Activated CD4-positive, CD25-positive, alpha-beta regulatory T cell treated with anti-CD3 and anti-CD28 coated beads, Interleukin-2, amount 50 U/mL, for 72 hours (primary cell): ENCODE measurements at places on chromosomes 13 and 19.

DNA sequence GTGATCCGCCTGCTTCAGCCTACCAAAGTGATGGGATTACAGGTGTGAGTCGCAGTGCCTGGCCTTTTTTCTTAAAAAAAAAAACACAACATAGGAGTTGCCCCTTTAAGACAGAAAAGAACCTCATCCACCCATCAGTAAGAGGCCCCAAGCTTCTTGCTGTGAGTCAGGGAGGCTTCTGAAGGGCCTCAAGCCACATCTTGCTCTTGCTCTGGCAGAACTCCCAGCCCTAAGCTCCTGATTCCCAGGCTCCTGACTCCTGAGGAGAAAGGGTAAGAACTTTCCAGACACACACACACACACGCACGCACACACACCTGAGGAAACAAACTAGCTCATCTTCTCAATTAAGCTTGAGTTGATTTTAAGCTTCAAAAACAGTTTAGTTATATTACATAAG, 6.9 kb downstream of the ETFB start:
- no peak for DNase-seq

DNA sequence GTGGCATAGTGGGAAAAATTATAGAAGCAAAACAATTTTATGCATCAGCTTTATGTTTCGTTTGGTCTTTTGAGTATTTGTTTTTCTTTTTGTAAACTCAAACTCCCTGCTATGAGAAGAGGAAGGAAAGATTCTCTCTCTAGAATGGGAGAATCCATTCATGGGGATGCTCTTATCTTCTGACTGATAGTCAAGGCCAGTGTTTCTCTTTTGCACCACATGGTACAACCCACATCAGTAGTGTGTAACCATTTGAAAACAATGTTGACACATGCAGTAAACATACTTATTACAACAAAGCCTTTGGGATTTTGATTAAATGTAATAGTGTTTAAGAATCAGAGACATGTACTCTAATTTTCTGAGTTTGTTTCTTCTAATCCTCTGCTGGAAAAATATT, 490.5 kb downstream of the MYO16 start:
- DNase-seq = no peak

GRCh38 chr19:7743425-7743841, 3.9 kb downstream of the CD209 start:
- no peak for DNase-seq

DNA sequence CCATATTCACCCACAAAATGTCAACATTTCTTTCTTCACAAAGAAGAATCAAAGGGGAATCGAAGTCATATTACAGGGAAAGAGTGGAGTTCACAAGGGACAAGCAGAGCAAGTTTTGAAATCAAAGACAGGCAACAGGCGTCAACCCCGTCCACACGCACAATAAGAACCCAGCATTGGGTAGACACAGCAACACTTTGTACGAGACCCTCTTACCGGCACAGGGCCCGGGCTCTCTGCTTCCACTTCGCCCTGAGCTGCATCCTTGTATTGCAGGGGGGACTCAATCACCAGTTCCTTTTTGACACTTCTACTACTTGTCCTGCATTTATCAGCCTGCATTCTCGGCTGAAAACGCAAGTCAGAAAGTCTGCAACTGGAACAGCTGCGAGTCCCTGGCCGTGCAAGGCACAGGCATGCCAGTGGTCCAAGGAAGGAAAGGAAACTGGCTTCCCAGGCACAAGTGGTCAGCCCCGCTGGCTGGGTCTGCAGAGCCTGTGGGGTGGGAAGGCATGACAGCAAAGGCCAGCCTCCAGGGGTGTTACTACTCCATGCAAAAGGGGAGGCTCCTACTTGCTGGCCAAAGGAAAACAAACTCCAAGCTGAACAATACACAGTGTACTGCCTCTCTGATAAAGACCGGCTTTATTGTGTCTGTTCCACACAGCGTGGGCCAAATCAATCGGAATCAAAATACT, at the start of gene DOCK9:
Gene DOCK9, minus strand, starts transcription at position 497 of the 698 bp plus-strand sequence. Its CDS starts 155 bp downstream, at position 342.
- no peak for DNase-seq

DNA sequence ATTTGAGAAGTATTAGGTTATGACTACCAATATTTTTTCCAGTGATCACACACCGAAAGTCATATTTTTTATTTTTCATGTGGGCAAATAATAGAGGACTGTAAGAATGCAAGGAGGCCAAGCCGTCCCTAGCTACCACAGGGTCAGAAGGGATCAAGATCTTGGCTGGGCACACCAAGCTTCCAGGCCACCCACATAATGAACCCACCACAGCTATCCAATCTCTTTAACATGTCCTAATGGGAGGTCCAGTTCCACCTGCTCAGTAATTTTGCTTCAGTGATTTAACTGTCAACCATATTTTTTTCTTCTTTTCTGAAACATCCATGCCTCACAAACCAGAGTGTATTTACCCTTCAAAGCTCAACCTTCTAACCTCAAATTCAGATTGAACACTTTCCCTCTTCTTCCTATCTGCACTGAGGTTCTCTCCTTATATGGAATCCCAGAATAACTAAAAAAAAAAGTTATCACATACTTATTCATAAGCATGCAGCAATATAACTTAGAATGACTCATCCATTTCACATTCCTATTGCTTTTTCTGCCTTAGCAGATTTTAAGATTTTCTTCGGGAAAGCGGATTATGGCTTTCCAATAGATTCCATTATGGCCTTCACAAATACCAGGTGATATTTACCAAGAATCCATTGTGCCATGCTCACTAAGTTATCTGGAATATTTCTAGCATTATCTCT, 12.2 kb downstream of the ARGLU1 start:
- DNase-seq = no peak

GRCh38 chr13:73590795-73591194, 532.0 kb downstream of the KLF5 start:
- DNase-seq = no peak

- no peak for DNase-seq
Observed at GRCh38 chr19:46700704-46701103, 16.2 kb downstream of the PRKD2 start.

DNA sequence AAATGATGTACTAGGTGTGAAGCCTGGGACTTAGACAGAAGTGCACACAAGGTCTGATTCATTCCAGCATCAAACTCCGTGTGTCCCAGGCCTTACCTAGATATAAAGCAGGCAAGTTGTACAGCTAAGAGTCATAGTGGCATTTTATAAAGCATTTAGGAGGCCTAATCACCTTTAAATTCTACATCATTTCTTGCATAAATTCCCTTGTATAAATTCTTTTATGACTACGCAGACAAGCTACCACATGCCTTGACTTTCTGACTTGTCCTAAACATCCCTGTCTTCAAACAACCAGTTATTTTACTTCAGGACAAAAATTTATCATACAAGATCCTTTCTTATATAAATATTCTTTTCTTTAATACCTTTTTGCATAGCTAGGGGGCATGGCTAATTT, 22.5 kb downstream of the TMEM255B start:
- DNase-seq = no peak

DNA sequence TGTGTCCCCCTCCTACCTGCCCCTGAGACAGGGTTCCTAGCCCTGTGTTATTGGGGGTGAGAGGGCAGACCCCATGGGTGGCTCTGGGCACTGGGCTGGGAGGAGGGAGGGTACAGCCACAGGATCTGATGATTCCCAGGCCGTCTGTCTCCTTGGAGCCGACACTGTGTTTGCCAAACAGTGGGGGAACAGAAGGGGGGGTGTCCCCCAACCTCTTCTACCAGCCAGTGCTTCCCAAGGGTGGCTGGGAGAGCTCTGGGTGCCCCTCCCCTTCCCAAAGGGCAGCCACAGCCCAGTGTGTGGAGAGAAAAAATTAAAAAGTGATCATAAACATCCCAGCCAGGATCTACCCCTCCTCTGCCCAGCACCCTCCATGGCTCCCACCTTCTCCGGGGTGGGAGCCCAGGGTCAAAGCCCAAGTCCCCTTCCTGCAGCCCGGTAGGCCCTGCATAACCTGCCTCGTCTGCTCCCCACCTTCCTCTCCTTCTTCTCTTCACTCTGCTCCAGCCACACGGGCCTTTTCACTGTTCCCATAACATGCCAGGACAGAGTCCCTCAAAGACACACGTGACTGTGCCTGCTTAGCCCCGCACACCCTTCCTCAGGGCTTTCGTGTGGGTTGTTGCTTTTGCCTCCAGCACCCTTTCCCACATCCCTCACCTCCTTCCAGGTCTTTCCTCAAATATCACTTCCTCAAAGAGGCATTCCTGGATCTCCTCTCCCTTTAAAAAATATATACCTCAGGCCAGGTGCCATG, 1.4 kb upstream of the PLIN4 start:
- no peak for DNase-seq

GRCh38 chr13:35920816-35921215, 210.4 kb downstream of the DCLK1 start:
- DNase-seq = no peak

DNA sequence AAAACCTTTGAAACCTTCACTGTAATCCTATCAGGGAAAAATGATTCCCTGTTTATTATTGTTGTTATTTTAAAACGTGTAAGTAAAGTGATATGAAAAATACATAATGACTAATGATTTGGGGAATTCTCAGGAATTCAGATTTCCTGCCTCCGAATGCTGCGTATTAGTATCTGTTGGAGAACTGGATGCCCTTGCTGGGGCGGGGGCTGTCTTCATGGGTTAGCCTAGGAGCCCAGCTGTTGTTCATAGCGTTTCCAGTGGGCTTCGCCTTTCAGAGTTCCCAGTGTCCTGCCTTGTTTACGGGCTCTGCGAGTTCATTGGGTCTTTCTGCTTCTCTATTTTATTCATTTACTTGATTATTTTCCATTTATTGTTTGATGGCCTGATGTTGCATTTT, 18.4 kb downstream of the NAXD start:
- no peak for DNase-seq

- DNase-seq = no peak
Observed at GRCh38 chr19:6047256-6047655, 63.0 kb downstream of the RFX2 start.
